ENCODE measurements at places on chromosomes 16 and 17.
A peak's percentile ranks its signal among the peaks of the same experiment; 100 is the strongest.

GRCh38 chr17:65609749-65610148 lies 48.3 kb upstream of the AXIN2 start:
- no peaks in the 10 kb centered on the region for H3K27me3 ChIP-seq
- H3K4me3 ChIP-seq = no peak overlapping the region
- no peaks in the 10 kb centered on the region for H3K36me3 ChIP-seq

DNA sequence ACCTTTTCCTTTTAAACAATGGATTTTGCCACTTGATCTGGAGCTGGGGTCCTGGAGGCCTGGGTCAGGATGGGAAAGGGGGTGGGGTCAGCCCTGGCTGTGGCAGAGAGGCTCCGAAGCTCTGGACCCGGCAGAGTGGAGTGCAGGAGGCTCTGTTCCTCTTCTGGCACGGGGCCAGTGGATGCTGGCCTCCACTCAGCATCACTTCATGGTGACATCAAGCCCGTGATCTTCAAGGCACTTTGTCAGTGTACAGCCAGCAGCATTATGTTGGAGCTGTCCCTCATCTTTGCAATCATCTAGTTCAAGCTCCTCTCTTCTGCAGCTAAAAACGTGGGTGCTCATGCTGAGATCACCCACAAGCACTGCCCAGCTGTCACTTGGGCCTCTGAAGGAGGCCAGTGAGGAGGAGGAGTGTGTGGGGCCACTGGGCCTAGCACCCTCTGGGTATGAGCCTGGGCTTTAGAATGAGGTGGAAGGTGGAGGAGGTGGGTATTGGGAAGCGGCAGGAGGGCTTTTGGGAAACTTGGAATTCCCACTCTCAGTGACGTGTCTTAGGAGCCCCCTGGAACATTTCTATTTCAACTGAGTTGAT lies 45.9 kb upstream of the MGAT5B start:
- no peak for DNase-seq
- H3K4me3 ChIP-seq = no peak overlapping the region

DNA sequence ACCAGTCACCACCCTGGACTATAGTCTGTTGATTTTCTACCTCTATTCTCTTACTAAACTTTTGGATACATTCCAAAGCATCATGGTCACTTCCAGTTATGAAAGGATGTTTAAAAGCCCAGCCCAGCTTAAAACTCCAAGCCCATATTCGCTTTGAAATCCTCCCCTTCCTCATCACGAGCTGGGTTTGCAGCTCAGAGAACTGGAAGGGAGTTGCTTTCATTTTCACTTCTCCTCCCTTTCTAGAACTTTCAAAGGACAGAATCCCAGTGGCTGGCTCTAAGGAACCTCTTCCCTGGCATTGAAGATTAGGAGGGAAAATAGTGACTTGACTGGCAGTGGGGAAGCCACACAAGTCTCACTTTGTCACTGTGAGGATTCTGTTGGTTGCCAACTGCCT lies 100.1 kb upstream of the DYNLRB2 start:
- no peak for DNase-seq
- H3K4me3 ChIP-seq = no peak overlapping the region
- H3K27ac ChIP-seq = no peak overlapping the region
- H3K27me3 ChIP-seq = peaks cover 14% of the 10 kb centered on the region
- H3K36me3 ChIP-seq = no peaks in the 10 kb centered on the region
- H3K4me1 ChIP-seq = peaks cover 1% of the 10 kb centered on the region

DNA sequence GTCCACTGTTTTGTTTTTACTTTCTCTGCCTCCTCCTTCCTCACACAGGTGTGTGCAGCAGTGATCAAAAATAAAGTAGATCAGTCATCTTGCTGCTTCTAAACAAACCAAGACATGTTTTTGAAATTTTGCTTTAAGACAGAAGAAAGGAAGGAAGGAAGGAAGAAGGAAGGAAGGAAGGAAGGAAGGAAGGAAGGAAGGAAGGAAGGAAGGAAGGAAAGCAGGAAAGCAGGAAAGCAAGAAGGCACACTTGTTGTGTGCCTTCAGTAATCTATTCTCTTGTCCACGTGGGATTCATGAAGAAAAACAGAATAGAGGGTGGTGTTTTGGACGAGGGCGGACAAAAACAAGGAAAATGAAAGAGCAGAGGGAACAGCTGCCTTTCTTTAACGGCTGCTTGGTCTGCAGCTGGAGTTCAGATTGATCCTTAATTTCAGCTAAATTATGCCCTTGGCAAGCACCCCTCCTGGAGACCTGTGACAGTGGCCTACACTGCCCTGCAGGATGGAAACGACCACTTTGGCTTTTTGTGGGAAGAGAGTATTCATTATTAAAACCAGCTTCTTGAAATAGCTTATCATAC lies 188.5 kb upstream of the IRX3 start:
- no peak overlapping the region for H3K4me3 ChIP-seq
- H3K36me3 ChIP-seq = no peaks in the 10 kb centered on the region
- DNase-seq = no peak
- peaks cover 12% of the 10 kb centered on the region for H3K27me3 ChIP-seq
- H3K4me1 ChIP-seq = no peaks in the 10 kb centered on the region

- peaks cover 49% of the 10 kb centered on the region for H3K4me1 ChIP-seq
- DNase-seq = no peak
- H3K36me3 ChIP-seq = no peaks in the 10 kb centered on the region
- no peaks in the 10 kb centered on the region for H3K27me3 ChIP-seq
- H3K4me3 ChIP-seq = peak overlapping the region; percentile 13
Observed at GRCh38 chr17:40534371-40535189, 30.7 kb downstream of the CCR7 start.

DNA sequence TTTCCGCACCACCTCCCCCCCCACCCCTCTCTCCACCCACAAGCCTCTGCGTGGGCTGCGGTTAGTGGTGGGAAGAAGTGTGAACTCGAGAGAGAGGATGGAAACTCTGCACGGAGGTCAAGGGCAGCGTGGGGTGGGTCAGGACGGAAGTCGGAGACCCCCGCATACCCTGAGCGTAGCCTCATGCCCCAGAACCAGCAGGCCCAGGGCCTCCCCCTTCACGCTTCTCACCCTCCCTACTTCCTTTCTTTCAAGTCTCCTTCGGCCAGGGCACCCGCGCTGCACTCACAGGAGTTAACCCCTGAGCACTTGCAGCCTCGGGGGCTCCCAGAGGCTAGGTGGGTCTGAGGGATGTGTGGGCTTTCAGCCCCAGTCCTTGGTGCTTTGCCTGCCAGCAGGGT lies 9.2 kb downstream of the TBKBP1 start:
- H3K4me3 ChIP-seq = peak overlapping the region; percentile 71
- no peaks in the 10 kb centered on the region for H3K27me3 ChIP-seq
- peak overlapping the region; percentile 67 for H3K27ac ChIP-seq

- no peak overlapping the region for H3K27ac ChIP-seq
- peaks cover 4% of the 10 kb centered on the region for H3K36me3 ChIP-seq
- H3K27me3 ChIP-seq = no peaks in the 10 kb centered on the region
- peaks cover 82% of the 10 kb centered on the region for H3K4me1 ChIP-seq
- no peak for DNase-seq
Observed at GRCh38 chr17:59844884-59845594, 47.7 kb downstream of the TUBD1 start.

DNA sequence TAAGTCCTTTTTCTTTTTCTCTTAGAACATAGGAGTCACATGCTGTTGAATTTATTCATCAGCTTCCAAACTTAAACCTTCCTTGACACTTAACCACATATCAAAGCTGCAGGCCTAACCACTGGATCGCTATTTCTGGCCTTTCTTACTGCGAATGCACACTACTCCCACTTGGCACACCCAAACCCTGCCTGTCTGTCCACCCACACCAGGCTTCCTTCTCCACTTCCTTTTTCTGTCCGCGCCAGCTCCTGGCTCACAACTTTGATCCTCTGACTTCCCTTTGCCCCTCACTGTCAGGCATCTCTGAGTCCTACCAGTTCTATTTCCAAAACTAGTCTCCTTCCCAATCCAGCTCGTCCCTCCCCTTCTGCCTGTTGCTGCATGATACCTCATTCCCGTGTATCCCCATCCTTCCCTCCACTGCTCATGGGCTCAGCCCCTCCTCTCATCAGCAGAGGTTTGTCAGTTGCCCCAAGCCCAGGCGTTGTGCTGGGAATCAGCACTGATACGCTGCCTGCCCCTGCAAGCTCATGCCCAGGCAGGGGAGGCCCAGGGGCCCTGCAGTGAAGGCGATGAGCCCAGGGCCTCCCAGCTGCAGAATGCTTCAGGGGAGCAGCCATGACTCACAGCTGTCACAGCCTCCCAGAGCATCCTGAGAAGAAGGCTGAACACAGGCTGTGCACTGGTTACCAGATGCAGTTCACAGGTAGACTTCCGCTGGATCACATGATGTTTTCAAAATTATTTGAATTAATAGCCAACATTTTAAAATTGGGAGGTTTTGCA lies 179.8 kb downstream of the KATNIP start:
- H3K27ac ChIP-seq = no peak overlapping the region
- H3K4me1 ChIP-seq = peaks cover 3% of the 10 kb centered on the region
- no peaks in the 10 kb centered on the region for H3K27me3 ChIP-seq
- DNase-seq = no peak
- no peak overlapping the region for H3K4me3 ChIP-seq

Data from naive thymus-derived CD8-positive, alpha-beta T cell (primary cell).